ENCODE measurements at places on chromosomes 2 and 18.

- DNase-seq = no peak
Observed at GRCh38 chr2:138093455-138093854, 129.2 kb downstream of the HNMT start.

DNA sequence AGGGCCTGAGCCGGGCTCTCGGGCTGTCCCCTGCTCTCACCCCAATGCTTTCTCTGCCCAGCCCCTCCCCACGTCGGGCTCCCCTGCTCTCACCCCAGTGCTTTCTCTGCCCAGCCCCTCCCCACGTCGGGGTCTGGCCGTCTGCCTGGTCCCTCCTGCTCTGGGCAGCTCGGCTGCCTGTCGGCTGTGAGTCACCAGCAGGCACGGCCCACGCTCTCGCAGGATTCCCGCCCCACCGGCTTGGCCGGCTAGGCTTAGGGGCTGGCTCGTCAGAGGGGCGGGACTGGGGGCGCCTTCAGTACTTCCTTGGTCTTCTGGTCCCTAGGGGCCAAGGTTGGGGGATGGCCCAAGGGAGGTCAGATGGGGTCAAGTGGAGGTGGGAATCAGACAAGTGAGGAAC lies 3.3 kb downstream of the BOK start:
- DNase-seq = no peak

GRCh38 chr2:30270166-30270565 lies 38.8 kb downstream of the LBH start:
- no peak for DNase-seq

DNA sequence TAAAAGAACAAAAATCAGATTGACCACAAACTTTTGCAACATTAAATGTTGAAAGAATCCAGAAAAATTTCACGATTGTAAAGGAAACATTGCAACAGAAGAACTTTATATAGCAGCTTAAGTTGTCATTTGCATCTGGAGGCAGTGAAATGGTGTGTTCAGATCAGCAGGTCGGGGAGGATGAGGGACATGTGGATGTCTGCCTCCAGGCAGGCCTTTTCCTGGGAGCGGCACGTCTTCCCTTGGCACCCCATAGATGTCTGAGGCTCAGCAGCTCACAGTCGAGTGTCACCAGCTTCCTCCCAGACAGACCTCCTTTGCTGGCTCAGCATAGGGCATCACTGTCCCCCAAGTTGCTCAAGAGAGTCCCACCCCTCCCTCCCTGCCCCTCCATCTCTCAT lies 44.3 kb upstream of the ASB1 start:
- no peak for DNase-seq

- DNase-seq = no peak
Observed at GRCh38 chr18:44033144-44033701, 647.5 kb upstream of the SETBP1 start.

- DNase-seq = no peak
Observed at GRCh38 chr2:112958428-112959108, 19.2 kb upstream of the IL36G start.

DNA sequence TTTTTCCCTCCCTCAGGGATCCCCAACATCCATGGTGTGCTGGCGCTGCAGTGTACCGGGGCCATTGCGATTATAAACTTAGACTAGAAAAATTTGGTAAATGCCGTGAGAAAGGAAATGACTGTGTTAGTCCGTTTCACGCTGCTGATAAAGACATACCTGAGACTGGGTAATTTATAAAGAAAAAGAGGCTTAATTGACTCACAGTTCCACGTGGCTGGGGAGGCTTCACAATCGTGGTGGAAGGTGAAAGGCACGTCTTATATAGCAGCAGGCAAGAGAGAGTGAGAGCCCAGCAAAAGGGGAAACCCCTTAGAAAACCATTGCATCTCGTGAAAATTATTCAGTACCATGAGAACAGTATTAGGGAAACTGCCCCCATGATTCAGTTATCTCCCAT lies 44.3 kb downstream of the NTSR2 start:
- DNase-seq = no peak

DNA sequence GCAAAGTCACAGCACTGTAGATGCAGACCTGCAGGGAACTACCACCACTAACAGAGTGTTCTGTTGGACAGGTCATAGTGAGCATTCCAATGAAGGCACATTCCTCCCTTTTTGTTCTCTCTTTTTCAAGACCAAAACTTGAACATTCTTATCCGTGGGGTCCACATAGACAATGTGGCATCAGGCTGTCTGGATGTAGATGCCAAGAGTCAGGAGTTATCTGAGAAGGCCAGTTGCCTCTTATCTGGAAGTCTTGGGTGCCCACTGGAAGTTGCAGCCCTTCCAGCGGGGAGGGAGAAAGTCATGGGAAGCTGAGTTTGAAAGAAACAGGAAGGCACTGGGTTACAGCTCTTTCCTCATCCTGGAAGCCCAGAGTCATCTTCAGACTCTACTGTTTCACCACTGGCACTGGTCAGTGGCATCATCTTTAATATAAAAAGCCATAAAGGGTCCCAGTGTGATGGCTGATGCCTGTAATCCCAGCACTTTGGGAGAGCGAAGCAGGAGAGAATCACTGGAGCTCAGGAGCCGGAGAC lies 61.4 kb downstream of the FAM161A start:
- DNase-seq = no peak

GRCh38 chr2:46299365-46300263 lies 2.4 kb downstream of the EPAS1 start:
- no peak for DNase-seq

GRCh38 chr2:95231723-95232122 lies 24.4 kb downstream of the ZNF892 start:
- DNase-seq = no peak

DNA sequence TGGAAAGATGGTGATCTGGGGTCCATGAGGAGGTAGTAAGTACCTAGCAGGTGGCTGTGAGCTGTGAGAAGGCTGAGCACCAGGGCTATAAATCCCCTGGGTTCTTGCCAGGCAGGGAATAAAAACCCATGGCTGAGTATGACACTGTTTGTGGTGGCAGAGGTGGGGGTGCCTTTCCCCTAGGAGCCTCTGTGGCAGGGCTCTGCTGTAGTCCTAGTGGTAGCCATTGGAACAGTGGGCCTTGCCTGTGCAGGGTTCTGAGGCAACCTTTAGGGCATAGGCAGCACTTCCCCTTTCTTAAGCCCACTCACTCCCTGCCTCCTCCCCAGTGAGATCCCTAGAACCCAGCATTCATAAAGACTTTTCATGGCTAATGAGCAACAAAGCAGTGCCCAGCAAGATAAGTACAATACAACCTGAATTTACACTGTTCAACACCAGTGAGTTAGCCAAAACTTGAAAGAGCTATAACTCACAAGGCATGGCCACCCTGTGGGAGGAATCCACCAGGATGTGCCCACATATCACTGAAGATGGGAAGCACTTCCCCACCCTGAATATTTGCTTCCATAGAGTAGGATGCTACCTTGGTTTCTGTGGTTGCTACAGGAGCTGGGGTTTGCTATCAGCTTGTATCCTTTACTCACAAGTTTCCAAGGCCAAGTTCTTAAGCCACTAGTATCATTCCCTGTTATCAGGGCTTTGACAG lies 100.9 kb upstream of the NEUROD1 start:
- DNase-seq = no peak

GRCh38 chr18:45806226-45806625 lies 19.2 kb upstream of the SIGLEC15 start:
- no peak for DNase-seq

DNA sequence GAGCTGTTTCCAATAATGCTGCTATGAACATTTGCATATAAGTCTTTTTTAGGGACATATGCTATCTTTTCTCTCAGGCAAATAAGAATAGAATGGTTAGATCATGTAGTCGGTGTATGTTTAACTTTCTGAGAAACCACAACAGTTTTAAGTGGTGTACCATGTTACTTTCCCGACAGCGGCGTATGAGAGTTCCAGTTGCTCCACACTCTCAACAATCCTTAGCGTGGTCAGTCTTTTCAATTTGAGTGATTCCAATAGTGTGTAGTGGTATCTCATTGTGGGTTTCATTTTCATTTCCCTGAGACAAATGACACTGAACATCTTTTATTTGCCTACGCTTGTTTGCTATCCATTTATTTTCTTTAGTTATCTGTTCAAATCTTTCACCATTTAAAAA lies 149.5 kb downstream of the ACOXL start:
- DNase-seq = no peak

- DNase-seq = no peak
Observed at GRCh38 chr2:162113776-162114168, 38.3 kb downstream of the GCG start.

DNA sequence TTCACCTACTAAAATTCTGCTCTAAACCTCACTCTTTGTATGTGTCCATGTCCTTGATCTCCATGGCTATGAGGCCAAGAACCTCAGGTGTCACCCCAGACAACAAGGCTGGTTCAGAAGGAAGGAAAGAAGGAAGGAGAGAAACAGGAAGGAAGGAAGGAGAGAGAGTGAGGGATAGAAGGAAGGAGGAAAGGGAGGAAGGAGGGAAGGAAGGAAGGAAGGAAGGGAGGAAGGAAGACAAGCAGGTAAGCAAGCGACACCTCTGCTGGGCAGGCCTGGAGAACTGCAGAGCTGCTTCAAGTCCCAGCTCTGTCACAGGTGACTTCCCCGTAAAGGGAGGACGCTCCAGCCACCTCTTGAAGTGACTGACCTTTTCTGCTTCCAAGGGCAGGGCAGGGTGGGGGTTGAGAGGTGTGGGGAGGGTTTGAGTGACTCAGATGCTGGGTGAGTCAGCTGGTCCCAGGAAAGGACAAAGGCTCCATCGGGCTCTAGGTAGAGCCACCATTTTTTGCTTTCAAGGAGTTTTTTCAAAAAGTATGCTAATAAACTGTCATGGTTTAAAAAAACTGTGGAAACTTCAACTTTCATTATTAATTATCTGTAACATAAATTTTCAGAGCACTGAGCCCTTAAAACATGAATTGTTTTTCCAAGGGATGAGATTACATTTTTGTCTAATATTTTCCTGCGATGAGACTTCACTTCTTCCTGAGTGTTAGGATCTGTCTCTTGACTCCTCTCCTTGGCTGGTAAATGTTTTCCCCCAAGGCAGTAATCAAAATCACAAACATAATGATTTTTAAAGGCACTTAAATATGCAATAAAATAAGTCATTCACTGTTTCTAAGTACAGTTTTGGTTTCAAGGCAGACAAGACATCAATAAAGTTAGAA lies 90.1 kb upstream of the L3MBTL4 start:
- no peak for DNase-seq

DNA sequence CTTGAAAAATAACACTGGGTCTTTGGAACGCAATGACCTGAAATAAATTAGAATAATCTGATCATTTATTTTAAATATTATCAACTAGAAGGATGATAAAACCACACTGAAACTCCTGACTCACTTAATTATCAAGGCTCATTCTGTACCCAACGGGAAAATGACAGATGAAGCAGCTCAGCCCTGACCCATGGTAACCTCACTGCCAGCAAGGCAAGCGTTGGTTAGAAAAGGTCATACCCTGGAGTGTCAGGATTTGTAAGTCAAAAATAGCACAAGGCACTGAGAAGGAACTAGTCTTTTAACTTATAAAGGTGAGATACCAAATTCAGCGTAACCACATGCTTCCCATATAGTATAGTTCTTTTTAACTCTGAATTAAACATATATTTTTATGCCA lies 277.5 kb downstream of the ETAA1 start:
- no peak for DNase-seq

DNA sequence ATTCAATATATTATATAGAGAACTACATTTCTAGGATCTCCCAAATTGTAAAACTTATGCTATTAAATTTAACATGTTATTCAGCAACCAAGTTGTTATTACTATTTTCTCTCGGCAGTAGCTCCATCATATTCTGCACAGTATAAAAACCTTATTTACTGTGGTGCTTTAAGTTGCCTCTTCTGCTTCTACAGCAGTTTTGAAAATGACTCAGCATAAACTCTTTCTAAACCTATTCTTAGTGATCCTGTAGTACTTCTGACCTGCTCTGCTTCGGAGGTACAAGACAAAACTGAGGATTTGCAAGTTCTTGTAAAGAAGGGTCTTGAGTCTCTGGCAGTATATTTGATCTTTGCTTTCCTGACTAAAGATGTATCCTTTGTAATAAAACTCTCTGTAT lies 567.2 kb downstream of the TMX3 start:
- no peak for DNase-seq

GRCh38 chr2:134021830-134022524 lies 231.9 kb upstream of the MGAT5 start:
- DNase-seq = no peak

DNA sequence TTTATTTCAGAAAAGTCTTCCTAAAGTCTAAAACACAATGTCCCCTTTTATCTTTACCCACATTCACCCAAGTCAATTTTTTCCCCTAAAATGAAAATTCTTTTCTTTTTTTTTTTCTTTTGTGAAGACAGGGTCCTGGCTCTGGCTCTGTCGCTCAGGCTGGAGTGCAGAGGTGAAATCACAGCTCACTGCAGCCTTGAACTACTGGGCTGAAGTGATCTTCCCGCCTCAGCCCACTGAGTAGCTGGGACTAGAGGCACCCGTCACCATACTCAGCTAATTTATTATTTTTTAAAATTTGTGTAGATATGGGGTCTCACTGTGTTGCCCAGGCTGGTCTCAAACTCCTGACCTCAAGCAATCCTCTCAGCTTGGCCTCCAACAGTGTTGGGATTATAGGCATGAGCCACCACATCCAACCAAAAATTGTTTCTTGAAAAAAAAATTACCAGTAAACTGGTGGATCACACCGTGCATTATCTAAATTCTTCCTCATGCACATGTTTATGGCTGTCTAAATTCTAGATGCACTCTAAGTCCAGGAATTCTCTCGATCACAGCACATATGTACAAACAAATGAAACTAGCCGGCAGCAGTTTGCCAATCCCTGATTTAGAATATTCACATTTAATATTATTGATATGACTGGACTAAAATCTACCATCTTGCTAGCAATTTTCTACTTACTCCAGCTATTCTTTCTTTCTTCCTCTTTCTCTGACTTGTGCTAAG lies 56.8 kb downstream of the OLA1 start:
- DNase-seq = no peak

DNA sequence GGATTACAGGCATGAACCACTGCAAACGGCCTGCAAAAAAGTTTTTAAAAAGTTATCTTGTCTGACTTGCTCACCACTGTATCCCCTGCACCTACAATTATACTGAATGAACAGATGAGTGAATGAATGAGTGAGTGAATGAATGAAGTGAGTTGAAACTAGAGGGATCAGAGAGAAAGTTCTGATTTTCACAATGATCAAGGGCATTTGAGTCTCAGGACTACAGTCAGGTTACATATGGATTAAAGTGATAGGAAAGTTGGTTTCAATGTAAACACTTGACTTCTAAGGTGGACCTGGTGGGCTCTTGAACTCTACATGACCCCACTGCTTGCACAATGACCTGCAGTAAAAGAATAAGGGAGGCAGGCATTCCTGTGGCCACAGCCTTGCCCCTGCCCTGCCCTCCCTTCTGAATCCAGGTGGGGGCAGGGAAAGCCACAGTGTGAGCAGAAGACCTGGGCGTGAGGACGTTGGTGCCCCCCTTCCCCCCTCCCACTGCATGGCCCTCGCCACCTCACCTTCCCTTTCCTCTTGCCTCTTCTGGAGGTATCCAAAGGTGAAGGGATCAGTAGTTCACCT lies 10.7 kb downstream of the C2orf80 start:
- no peak for DNase-seq

- DNase-seq = no peak
Observed at GRCh38 chr2:111523009-111523408, 361.0 kb downstream of the ANAPC1 start.

Measured in stimulated activated CD8-positive, alpha-beta memory T cell treated with anti-CD3 and anti-CD28 coated beads, Interleukin-2, amount 100 ng/mL, for 48 hours (primary cell).